ENCODE measurements at places on chromosomes 4 and X. TPM values are rescaled to one million over a fixed set of nuclear protein-coding genes. Genes with fewer than 3 reads are reported as not detected.

The BRCC3 gene
- total RNA-seq: 14.0 TPM

The MND1 gene
- total RNA-seq: 5.7 TPM

The XKRX gene
- not detected for total RNA-seq

The CDKL5 gene
- total RNA-seq: 55.3 TPM

The FOXR2 gene
- total RNA-seq: not detected

The CXCL11 gene
- not detected for total RNA-seq

The TENM3 gene
- total RNA-seq: 71.5 TPM

The CXCL10 gene
- not detected for total RNA-seq

The HAND2 gene
- total RNA-seq: not detected

The PNMA6A gene
- total RNA-seq: 13.5 TPM

The GAB3 gene
- total RNA-seq: 0.74 TPM

The CSAG3 gene
- total RNA-seq: not detected

The G6PD gene
- 17.9 TPM for total RNA-seq

The PNMA5 gene
- total RNA-seq: 3.0 TPM

Data from temporal lobe (tissue), 4 donors.